ENCODE measurements at places on chromosomes 4 and X. TPM values are rescaled to one million over a fixed set of nuclear protein-coding genes. Genes with fewer than 3 reads are reported as not detected.

- DNase-seq: no peak
Observed at GRCh38 chr4:2793586-2794485, 951 bp downstream of the SH3BP2 start.

- DNase-seq: no peak
Observed at GRCh38 chr4:6383009-6383404, 89.4 kb downstream of the PPP2R2C start.

The PLXNB3 gene
- total RNA-seq: 10.2 TPM

The SMAD1 gene
- 14.7 TPM for total RNA-seq

The NUP54 gene
- 33.9 TPM for total RNA-seq

The ENPP6 gene
- not detected for total RNA-seq

DNA sequence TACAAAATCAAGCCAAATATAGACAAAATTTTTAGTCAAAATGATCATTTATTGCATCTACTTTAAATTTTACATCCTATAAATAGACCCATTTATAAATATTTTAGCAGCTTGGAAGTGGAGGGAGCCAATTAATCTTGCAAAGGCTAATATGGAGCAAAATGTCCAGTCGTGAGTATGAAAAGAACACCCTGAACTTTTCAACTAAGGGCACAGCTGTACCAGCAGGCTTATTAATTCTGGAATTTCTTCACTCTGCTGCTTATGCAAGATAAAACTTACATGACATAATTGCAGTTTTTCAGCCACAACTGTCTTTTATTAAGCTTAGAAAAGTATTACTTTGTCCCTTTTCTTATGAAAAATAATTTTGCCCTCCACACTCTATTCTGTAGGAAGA, 22.9 kb upstream of the USP53 start:
- DNase-seq: no peak

GRCh38 chr4:45539142-45539814, 584.6 kb downstream of the GABRG1 start:
- no peak for DNase-seq

The COL4A6 gene
- total RNA-seq: 0.16 TPM

GRCh38 chrX:134240209-134240608, 3.2 kb downstream of the CCDC160 start:
- no peak for DNase-seq

- DNase-seq: no peak
Observed at GRCh38 chr4:103197765-103198110, 405 bp downstream of the CENPE start.

The PLP1 gene
- 0.26 TPM for total RNA-seq

DNA sequence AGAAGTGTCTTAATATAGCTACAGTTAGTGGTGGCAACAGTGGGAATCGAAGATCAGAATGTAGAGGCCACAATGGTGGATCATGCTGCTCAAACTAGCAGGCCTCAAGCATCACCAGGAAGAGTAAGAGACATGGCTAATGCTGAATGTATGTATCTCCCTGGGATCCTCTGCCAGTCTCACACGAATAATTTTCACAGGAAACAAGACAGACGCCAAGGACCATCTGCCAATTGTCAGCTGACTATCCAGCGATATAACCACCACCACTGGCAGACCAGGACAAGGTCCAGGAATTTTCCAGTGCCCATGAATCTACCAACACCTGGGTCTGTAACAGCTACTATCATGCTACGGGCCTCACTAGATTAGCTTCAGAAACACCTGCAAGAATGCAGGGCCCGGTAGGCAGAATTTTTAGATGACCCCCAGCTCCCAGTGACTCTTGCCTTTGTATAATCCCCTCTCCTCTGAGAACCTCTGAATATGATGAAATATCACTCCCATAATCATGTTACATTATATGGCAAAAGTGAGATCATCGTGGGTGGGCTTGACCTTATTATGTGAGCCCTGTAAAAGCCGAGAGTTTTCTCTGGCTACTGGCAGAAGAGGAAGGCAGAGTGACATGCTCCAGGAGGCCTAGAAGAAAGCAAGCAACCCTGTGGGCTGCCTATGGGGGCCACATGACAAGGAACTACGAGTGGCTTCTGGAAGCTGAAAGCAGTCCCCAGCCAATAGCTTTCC, 429.8 kb downstream of the BCOR start:
- no peak for DNase-seq

DNA sequence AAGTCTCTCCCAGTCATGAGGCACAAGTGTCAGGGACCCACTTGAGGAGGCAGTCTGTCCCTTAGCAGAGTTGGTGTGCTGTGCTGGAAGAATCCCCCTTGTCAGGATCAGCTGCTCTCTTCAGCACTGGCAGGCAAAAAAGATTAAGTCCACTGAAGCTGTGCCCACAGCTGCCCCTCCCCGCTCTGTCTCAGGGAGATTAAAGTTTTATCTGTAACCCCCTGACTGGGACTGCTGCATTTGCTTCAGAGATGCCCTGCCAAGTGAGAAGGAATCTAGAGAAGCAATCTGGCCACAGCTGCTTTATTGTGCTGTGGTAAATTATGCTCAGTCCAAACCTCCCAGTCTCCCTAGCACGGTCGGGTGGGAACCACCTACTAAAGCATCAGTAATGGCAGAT, 37.4 kb upstream of the HEPH start:
- no peak for DNase-seq

Measured in mesenteric fat pad (tissue), 1 donor.